ENCODE measurements at places on chromosomes 3 and 15.

DNA sequence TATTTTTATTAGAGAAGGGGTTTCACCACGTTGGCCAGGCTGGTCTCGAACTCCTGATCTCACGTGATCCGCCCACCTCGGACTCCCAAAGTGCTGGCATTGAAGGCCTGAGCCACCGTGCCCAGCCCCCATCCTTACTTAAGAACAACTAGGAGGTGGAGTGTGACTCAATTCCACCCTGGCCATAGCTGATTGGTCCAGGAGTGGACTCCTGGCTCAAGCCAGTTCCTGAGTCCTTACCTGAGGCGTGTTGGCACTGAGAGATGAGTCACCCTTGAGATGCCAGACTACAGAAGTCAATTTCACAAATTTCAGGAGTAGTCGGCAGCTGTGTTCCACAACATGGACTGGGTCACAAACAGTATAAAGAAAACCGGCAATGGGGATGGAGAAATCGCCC lies 124.2 kb downstream of the SHQ1 start:
- DNase-seq = no peak

DNA sequence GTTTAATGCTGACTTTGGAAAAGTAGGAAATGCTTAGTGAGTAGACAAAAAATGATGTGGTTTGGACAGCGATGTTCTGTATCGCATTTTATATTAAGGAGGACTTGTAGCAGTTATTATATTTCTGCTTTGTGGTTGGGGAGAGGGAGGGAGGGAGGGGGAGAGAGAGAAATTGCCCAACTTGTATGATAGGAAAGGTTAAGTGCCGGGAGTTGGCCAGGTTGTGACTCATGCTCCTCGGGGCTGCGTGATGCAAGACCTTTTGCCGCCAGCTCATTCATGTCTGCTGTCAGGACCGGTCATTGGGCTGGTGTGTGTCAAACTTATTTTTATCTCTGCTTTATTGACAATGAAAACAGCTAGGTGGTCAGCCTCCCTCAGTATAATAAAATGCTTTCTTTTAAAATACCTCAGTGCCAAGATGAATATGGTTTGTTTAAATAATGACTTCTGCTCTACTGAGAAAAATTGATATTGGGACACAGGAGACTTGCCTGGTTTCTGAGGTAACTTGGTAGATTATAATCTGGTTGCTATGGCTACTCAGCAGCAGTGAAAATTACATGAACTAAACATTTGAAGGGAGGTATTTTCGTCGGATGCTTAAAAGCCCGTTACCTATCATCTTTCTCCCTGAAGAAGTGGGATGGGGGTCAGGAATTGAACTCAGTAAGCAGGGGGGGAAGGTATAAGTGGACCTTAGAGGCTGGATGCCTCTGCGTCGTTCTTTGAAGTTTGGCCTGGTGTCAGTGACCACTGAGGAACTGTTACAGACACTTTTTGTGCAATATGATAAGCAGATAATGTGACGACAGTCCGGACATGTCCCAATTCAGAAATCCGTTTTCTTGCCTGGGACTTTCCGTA lies 90.7 kb downstream of the FNDC3B start:
- DNase-seq = no peak

DNA sequence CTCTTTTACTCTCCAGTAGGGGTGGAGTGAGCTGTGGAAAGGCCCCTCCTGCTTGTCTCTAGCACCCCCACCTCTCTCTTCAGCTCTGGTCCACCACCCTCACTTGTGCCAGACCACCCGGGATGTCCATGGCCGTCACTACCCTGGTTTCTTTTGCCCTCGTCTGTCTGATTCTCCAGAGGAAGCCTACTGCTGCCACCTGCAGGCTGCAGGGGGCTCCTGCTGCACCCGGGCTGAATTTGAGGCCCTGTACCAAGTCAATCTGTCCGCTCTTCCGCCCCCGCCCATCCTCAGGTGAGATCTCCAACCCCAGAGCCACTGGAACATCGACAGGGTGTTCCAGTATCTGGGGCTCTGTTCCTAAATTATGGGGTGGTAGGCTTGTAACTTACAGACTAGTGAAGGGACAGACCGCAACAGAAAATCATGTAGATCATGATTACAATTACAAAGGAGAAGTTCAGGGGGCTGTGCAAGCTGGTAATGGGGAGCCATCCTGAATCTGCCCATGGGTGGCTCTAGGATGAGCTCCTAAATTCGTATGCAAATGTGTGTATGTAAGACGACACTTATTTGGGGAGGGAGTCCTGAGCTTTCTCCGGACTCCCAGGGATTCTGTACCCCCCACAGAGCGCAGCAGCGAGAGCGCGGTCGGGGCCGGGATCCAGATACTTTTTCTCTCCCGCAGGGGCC lies 683 bp upstream of the UNC45A start:
- DNase-seq = peak; percentile 76

DNA sequence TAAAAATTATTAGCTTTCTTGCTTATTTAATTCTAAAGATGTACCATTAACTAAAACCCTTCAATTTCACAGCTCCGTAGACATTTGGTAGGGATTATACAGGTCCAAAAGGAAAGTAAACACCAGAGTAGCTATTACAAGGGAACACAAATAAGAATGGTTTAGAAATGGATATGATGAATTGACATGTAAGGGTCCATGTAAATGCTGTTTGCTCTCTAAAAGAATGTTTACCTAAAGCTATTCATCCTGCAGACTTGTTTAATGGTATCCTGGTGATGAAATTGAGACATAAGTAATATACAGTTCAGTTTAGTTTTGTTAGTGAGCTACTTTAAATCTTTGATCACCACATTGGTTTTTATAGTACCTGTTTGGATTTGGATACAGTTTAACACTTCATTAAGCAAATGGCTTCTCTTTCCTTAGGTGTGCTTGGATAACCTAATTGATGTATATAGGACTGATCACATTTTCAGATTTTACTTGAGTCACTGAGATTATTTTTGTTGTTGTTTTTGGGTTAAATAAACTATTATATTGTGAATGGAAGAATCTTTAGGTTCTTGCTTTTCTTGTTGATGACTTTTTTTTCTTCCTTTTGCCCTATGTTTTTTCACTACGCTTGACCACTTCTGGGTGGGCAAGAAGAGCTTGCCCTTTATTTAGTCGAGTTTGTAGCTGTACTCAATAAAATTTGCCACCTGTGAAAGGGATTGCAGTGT lies 115.4 kb downstream of the TCF12 start:
- no peak for DNase-seq
